Activated CD8-positive, alpha-beta T cell treated with anti-CD3 and anti-CD28 coated beads for 36 hours (primary cell): ENCODE measurements at places on chromosomes 16 and 17. TPM values are rescaled to one million over a fixed set of nuclear protein-coding genes. Genes with fewer than 3 reads are reported as not detected.
A peak's percentile ranks its signal among the peaks of the same experiment; 100 is the strongest.

GNGT2 gene
- 23.9 TPM for total RNA-seq

LRRC37B gene
- 15.5 TPM for total RNA-seq

- no peak for DNase-seq
- no peak overlapping the region for H3K4me3 ChIP-seq
- H3K27me3 ChIP-seq: no peaks in the 10 kb centered on the region
- no peak overlapping the region for H3K27ac ChIP-seq
- peaks cover 5% of the 10 kb centered on the region for H3K36me3 ChIP-seq
Observed at GRCh38 chr16:87418216-87418615, 26.1 kb downstream of the MAP1LC3B start.

GRCh38 chr17:5238333-5238732 is 3.7 kb upstream of the SCIMP start:
- H3K27me3 ChIP-seq: no peaks in the 10 kb centered on the region
- DNase-seq: no peak
- H3K4me3 ChIP-seq: no peak overlapping the region
- peaks cover 49% of the 10 kb centered on the region for H3K4me1 ChIP-seq
- H3K27ac ChIP-seq: no peak overlapping the region

GRCh38 chr16:48330189-48330840 is 54.9 kb downstream of the SIAH1 start:
- peaks cover 21% of the 10 kb centered on the region for H3K36me3 ChIP-seq
- no peak overlapping the region for H3K4me3 ChIP-seq
- DNase-seq: no peak
- no peak overlapping the region for H3K27ac ChIP-seq
- H3K4me1 ChIP-seq: peaks cover 9% of the 10 kb centered on the region

EPOP gene
- 32.2 TPM for total RNA-seq

PERCC1 gene
- total RNA-seq: 0.29 TPM

GRCh38 chr17:72520665-72521303 is 400.0 kb downstream of the SOX9 start:
- no peak overlapping the region for H3K4me3 ChIP-seq
- no peak for DNase-seq
- H3K27ac ChIP-seq: no peak overlapping the region
- peaks cover 19% of the 10 kb centered on the region for H3K27me3 ChIP-seq

- no peaks in the 10 kb centered on the region for H3K4me1 ChIP-seq
- H3K27me3 ChIP-seq: no peaks in the 10 kb centered on the region
- DNase-seq: no peak
- H3K36me3 ChIP-seq: no peaks in the 10 kb centered on the region
Observed at GRCh38 chr16:52494621-52495020, 52.3 kb downstream of the TOX3 start.

DNA sequence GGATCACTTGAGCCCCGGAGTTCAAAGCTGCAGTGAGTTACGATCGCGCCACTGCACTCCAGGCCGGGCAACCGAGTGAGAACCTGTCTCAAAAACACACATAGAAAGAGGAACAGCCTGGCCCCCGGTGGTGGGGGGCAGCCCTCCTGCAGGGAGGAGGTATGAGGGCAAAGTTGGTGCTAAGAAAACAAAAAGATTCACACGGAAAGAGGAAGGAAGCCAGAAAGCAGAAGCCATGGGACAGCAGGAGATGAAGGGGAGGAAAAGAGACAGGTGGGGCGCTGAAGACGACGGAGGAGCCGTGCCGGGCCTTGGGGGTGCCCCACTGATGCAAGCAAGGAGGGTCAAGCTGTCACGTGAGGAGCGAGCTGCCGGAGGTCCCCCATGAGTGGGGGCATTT is 8.2 kb upstream of the C16orf74 start:
- H3K27me3 ChIP-seq: peaks cover 22% of the 10 kb centered on the region
- DNase-seq: no peak
- no peak overlapping the region for H3K4me3 ChIP-seq
- H3K27ac ChIP-seq: no peak overlapping the region

GRCh38 chr17:76090517-76091129 is 11.6 kb downstream of the ZACN start:
- H3K27ac ChIP-seq: no peak overlapping the region
- no peak overlapping the region for H3K4me3 ChIP-seq
- H3K4me1 ChIP-seq: no peaks in the 10 kb centered on the region
- peaks cover 18% of the 10 kb centered on the region for H3K36me3 ChIP-seq

- H3K27me3 ChIP-seq: no peaks in the 10 kb centered on the region
- no peaks in the 10 kb centered on the region for H3K4me1 ChIP-seq
- H3K27ac ChIP-seq: no peak overlapping the region
Observed at GRCh38 chr17:47990962-47991731, 20.2 kb downstream of the CDK5RAP3 start.

- no peak overlapping the region for H3K27ac ChIP-seq
- DNase-seq: no peak
- no peaks in the 10 kb centered on the region for H3K36me3 ChIP-seq
Observed at GRCh38 chr17:57016764-57017116, 38.8 kb downstream of the SCPEP1 start.

GRCh38 chr16:4385789-4386450 is 14.3 kb downstream of the VASN start:
- no peaks in the 10 kb centered on the region for H3K27me3 ChIP-seq
- H3K4me3 ChIP-seq: no peak overlapping the region
- peaks cover 7% of the 10 kb centered on the region for H3K36me3 ChIP-seq
- no peak overlapping the region for H3K27ac ChIP-seq
- H3K4me1 ChIP-seq: no peaks in the 10 kb centered on the region

GRCh38 chr17:68981288-68981687 is 26.1 kb upstream of the ABCA8 start:
- H3K4me3 ChIP-seq: no peak overlapping the region
- no peak for DNase-seq
- H3K27ac ChIP-seq: no peak overlapping the region
- no peaks in the 10 kb centered on the region for H3K36me3 ChIP-seq

DNA sequence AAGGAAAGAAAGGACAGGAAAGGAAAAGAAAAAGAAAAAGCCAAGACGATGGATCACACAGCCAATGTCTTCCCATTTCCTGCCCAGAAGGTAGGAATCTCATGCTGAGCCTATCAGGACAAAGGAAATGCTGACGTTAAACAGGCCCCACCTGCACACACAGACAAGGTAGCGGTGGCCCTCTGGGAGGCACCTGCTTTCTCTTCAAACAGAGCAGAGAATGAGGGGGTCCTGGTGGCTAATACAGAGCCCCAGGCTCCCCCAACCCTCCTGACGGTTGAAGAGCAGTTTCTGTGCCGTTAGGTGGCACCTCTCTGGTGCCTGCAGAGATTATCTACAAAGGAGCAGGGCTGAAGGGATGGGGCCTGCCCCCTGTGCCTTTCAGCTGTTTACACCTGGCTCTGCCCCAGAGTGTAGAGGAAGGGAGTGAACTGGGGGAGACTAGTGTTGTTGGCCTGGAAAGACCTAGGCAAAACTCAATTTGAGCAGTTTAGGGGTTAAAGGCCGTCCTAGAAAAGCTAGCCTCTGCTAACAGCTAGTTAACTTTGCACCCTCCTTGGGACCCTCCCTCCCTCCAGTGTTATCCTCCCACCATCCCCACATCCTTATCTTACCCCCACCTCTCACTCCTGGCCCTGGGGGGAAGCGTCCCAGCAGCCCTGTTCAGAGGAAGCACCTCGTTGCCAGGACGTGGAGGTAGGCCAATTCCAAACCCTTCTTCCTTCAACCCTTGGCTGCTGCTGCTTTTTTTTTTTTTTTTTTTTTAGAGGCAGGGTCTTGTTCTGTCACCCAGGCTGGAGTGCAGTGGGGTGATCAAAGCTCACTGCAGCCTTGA is 56.3 kb downstream of the ARHGAP27 start:
- DNase-seq: no peak
- no peak overlapping the region for H3K4me3 ChIP-seq
- H3K27me3 ChIP-seq: no peaks in the 10 kb centered on the region
- H3K36me3 ChIP-seq: no peaks in the 10 kb centered on the region

DNA sequence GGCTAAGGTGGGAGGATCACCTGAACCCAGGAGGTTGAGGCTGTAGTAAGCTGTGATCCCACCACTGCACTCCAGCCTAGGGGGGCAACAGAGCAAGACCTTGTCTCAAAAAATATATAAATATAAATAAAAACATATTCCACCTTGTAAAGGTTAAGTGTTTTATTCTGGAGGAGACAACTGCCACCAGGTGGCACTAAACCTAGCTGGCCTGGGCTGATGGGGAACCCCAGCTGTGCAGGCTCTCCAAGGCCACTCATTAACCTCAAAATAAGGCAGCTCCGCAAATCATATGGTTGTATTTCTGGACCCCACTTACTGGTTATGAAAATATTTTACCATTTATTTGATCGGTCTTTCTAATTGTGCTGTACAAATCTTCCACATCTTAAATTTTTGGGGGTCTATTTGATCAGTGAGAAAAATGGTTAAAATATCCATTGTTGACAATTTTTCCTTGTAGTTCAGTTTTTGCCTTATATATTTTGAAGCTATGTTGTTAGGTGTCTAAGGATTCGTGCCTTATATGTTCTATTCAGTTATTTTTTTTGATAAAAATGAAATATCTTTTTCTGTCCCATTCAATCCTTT is 8.5 kb upstream of the ICAM2 start:
- H3K4me1 ChIP-seq: peaks cover 32% of the 10 kb centered on the region
- no peak overlapping the region for H3K27ac ChIP-seq
- peak; percentile 87 for DNase-seq
- no peaks in the 10 kb centered on the region for H3K27me3 ChIP-seq
- H3K4me3 ChIP-seq: no peak overlapping the region

DNA sequence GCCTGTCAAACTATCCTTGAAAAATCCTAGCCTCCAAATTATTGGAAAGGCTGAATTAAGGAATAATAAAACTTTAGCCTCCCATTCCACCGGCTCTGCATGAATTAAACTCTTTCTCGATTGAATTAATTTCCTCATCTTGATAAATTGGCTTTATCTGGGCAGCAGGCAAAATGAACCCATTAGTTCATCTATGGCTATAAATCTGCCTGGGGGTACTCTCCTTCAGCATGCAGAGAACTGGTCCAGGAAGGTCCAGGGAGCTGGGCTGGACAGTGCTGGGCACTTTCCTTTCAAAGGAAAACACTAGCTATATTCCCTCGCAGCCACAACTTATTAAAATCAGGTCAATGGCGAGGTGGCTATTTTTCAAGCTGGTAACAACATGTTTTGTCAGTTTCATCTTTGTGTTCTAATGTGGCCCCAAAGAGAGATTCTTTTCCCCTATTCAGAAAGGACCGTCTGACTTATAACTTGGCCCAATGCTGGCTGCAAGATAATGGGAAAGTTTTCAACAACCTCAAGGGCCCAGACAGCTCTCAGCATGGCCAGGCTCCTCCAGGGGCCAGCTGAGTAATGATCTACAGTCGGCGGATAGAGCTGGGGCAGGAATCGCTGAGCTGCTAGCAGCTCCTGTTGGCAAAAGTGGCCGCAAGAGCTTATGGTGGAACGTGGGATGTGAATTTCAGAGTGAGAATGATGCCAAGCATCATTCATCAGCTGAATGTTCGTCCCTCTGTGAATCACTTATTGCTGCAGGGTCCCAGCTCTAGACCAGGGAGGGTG is 326.9 kb downstream of the SLC39A11 start:
- no peaks in the 10 kb centered on the region for H3K4me1 ChIP-seq
- no peak overlapping the region for H3K4me3 ChIP-seq
- H3K27me3 ChIP-seq: no peaks in the 10 kb centered on the region
- no peak for DNase-seq
- H3K36me3 ChIP-seq: peaks cover 3% of the 10 kb centered on the region

- no peaks in the 10 kb centered on the region for H3K36me3 ChIP-seq
- H3K27ac ChIP-seq: no peak overlapping the region
- DNase-seq: no peak
Observed at GRCh38 chr16:15747937-15748336, 97.9 kb downstream of the NDE1 start.

CSF3 gene
- not detected for total RNA-seq

C17orf78 gene
- total RNA-seq: not detected

DNA sequence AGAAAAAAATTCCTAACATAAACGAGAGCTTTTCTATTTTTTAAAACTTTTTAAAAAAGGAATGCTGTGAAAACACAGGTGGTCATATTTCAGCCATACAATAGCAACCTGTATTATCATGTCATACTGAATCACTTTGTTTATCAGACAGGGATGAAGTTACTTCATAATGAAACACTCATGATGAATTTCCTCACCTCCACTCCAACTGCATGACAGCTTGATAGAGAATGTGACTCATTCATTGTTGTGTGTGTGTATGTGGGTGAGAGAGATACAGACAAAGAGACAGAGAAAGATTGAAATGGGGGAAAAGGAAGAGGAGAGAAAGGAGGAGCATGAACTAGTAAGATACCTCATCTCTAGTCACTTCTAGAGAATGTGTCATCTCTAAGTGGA is 109.0 kb downstream of the SYCE1L start:
- DNase-seq: peak; percentile 4
- peaks cover 3% of the 10 kb centered on the region for H3K27me3 ChIP-seq
- H3K4me3 ChIP-seq: no peak overlapping the region
- H3K4me1 ChIP-seq: peaks cover 15% of the 10 kb centered on the region
- peak overlapping the region; percentile 71 for H3K27ac ChIP-seq

AFMID gene
- 27.9 TPM for total RNA-seq

GRCh38 chr16:56551796-56552738 is 12.8 kb upstream of the MT4 start:
- no peaks in the 10 kb centered on the region for H3K36me3 ChIP-seq
- no peak overlapping the region for H3K27ac ChIP-seq
- DNase-seq: no peak
- H3K4me1 ChIP-seq: peaks cover 9% of the 10 kb centered on the region
- H3K27me3 ChIP-seq: peaks cover 8% of the 10 kb centered on the region

CCL8 gene
- total RNA-seq: not detected

DNA sequence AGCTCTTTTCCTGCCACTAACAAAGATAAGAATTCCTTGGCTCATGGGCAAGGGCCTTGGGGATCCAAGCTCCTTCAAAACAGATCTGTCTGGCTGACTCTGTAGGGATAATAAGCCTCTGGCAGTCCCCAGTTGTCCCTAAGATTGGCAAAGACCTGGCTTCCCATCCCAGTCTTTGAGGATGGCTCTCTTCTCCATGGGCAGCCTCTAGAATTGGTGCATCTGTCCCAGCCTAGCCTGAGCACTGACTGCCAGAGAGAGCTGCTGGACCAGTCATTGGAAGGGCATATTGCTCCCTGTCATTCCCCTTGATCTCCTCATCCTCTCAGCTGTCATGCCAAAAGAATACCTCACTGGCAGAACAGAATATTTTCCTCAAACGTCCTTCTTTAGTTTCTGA is 13.2 kb upstream of the CUEDC1 start:
- H3K27ac ChIP-seq: no peak overlapping the region
- peaks cover 1% of the 10 kb centered on the region for H3K36me3 ChIP-seq
- no peak overlapping the region for H3K4me3 ChIP-seq
- DNase-seq: no peak
- H3K27me3 ChIP-seq: no peaks in the 10 kb centered on the region

DNA sequence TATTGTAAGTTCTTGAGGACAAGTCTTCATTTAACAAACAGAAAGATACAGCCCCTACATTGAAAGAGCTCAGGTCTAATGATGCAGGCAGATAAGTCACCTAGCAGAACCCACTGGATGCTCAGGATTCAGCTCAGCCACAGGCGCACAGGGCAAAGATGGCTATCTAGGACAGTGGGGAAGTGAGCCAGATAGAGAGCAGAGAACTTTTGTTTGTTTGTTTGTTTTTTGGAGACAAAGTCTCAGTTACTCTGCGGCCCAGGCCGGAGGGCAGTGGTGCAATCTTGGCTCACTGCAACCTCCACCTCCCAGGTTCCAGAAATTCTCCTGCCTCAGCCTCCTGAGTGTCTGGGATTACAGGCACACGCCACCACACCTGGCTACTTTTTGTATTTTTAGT is 20.4 kb downstream of the METTL2A start:
- DNase-seq: no peak
- H3K27me3 ChIP-seq: no peaks in the 10 kb centered on the region
- H3K4me1 ChIP-seq: no peaks in the 10 kb centered on the region
- H3K36me3 ChIP-seq: peaks cover 32% of the 10 kb centered on the region

GRCh38 chr17:68706356-68706920 is 105.3 kb upstream of the FAM20A start:
- no peaks in the 10 kb centered on the region for H3K36me3 ChIP-seq
- H3K27me3 ChIP-seq: peaks cover 7% of the 10 kb centered on the region
- no peak overlapping the region for H3K4me3 ChIP-seq
- no peaks in the 10 kb centered on the region for H3K4me1 ChIP-seq
- H3K27ac ChIP-seq: no peak overlapping the region
